Activated CD4-positive, alpha-beta T cell treated with anti-CD3 and anti-CD28 coated beads for 1 hour (primary cell): ENCODE measurements at places on chromosomes 7 and 10.

GRCh38 chr7:100469227-100470044 is 5.4 kb upstream of the SPACDR start:
- DNase-seq, result peak; percentile 76

DNA sequence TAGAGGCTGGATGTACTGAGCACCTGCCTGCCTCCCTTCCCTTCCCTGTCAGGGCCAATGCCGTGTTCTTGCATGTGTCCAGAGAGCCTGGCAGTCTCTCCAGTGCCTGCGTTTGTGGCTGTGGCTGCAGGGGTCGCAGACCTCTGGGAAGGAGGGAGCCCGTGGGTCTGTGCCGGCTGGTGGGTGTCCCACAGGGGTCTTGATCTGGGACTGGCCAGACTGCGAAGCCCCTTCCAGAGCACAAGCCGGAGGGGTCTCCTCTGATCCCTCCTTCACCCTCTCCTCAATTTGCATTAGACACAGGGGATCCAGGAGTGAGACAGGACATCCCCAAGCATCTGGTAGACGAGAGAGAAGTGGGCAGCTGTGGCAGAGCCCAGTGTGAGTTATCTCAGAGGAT is 199.2 kb downstream of the ADARB2 start:
- DNase-seq, result no peak

DNA sequence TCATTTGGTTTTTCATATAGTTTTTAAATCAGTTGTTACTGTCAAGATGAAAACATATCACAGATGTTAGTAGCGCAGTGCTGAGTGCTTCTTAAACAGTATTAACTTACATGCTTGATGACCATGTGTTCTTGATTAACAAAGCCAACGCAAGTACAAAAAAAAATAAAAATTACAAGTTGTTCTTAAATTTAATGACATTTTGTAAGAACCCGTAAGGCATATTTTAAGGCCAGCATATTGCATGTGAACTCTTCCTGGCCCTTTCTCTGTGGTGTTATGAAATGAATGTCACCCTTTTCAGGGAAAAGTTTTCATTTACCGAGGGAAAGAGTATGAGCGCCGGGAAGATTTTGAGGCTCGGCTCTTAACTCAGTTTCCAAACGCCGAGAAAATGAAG is 140.4 kb upstream of the NPS start:
- DNase-seq, result no peak

DNA sequence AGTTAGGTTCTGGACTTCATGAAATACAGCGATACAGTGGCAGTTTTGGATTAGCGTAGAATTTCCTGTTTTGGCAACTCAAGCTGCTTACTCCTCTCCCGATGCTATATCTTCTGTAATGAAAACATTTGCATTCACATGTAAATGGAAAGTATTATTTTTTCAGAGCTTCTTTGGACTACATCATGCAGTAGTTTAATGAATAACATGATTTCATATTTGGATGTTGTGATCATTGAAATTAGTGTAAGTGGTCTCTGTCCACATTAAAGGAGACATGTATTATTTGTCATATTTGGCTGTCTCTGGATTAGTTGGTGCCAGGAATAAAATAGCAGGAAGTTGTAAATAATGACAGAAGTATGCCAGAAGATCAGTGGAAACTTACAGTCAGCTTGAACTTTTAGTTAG is 331.6 kb downstream of the GFRA1 start:
- DNase-seq, result no peak

- no peak for DNase-seq
These were observed 340.2 kb downstream of the KCNMA1 start for GRCh38 chr10:77297393-77297739.

DNA sequence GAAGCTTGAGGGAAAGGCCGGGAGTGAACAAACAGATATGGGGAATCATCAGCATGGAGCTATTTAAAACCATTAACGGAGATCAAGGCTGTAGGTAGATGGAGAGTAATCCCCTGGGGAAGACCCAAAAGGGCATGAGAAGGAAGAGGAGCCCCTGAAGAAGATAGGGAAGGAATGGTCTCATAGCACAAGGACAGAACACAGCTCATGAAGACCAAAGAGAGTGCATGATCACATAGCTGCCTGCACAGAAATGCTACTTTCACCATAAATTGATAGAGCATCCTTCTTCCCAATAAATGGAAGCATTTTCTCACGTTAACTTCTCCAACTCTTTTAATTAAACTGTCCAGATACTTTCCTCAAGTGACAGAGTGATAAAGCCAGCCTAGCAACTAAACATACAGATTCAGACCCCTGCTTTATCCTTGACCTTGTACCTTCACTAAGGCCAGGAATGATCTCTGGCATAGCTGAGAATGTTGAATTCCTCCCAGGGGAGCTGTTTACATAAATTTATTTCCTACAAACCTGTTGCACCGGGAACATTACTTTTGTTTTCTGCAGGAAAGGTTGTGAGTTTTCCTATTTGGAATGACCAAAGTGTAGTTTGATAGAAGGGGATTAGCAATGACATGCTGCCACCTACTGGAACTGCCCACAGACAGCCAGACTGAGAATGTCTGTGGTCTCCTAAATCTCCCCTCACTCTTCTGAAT is 110.8 kb upstream of the LRGUK start:
- no peak for DNase-seq

DNA sequence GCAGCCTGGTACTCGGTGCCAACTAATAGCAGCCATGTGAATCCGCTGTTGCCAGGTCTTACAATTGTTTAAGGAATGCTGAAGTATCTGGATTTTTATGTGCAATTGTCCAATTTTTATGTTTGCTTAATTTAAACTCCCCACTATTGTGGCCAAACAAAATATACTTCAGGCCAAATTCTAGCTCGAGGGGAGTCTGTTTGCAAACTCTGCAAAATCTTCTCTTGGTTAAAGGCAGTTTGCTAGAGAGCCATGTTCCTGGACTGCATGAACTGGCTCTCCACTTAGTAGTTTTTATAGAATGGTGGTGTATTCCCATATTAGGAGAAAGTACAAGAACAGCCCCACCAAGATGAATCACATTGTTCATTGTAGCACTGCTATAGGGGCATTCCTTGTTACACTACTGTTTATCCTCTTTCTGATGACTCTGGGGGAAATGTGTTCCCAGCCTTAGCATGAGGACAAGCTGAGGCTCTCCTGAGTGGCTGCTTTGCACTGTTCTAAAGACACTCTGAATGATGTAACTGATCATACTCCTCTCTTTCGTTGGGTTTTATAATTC is 178.0 kb upstream of the GLI3 start:
- DNase-seq, result no peak

- DNase-seq, result no peak
These were observed 29.5 kb downstream of the LHPP start for GRCh38 chr10:124491105-124491504.

DNA sequence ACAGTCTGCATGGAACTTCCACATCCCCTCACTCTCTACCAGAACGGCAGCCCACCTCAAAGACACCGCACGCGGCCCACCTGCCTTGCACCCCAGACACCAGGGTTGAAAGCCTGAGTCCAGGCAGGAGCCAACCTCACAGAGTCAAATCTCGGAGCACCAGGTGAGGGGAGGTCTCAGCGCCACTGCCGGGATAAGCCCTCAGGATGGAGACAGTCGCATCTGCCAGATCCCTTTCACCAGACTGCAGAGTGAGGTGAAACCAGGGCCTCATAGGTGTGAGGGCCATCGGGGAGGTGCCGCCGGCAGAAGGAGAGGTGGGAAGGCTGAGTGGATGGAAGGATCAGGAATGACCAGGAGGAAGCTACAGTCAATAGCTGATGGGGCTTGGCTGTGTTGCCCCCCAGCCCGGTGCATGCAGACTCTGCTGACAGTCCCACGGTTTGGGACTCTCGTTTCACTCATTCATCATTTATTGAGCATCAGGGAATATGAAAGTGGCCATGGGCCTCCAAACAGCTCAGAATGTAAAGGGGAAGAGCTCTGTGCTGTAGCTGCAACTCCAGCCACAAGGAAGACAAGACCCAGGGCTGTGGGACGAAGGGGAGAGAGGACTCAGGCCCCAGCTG is 315.0 kb downstream of the PTPRN2 start:
- no peak for DNase-seq

DNA sequence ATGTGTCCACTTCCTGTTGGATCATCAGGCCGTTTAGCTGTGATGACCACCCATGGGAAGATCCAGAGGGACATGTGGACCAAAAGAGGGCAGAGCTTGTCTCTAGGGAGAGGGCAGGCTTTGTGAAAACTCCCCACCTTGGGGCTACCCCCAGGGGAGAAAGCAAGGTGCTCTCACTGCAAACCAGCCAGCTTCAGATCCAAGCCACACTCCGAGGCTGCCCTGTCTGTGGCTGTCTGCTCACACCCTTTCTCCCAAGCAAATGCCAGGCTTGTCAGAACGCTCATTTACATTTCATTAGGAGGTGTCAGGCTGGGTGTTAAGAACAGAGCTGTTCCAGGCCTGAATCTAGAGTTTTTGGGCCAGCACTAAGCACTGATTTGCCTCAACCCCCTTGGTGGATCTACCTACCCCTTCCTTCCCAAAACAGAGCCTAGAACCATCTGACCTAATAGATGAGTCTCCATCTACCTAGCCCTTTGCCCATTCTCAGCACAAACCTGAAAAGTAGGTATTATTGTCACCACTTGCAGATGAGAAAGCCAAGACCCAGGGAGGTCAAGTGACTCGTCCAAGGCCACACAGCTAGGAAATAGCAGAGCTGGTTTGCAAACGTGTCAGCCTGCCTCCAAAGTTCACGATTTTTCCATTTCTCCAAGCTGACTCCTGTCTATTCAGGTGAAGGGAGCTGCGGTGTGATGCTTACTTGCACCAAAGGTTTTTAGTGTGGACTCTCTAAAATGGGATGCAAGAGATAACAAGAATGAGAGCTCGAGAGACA is 130.9 kb downstream of the EMX2 start:
- DNase-seq, result no peak

DNA sequence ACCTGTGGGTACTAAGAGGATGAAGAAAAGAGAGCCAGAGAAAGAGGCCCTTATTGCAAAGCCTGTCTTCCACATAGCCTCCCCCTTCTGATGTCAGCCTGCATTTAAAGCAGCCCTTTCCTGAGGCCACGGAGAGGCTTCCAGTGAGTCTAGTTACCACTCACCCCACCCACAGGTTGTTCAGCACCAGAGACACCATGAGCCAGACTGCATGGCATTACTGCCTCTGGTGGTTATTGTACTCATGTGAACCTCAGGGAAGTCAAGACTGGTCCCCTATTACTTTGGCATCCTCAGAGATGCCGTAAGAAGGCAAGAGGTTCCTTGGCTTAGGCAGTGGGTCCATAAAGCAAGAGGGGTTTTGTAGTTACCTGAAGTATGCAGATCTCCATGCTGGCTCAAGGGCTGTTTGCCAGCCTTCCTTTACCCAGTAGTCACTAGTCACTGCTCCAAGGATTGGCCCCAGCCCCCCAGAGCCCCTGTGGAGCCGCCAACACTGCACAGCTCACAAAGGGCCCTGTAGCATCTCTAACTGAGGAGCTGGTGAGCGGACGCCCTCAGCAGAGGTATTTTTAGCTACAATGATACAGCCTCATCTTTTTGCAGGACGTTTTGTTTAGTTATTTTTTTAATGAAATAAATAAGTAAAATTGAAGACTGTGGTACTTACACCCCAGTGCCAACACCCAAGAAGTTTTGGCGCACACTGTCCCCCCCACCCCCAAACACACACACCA is 20.7 kb downstream of the LRRC4 start:
- no peak for DNase-seq

GRCh38 chr10:110479710-110480109 is 18.0 kb upstream of the DUSP5 start:
- no peak for DNase-seq

- no peak for DNase-seq
These were observed 151.1 kb downstream of the DGKB start for GRCh38 chr7:14751461-14751860.

DNA sequence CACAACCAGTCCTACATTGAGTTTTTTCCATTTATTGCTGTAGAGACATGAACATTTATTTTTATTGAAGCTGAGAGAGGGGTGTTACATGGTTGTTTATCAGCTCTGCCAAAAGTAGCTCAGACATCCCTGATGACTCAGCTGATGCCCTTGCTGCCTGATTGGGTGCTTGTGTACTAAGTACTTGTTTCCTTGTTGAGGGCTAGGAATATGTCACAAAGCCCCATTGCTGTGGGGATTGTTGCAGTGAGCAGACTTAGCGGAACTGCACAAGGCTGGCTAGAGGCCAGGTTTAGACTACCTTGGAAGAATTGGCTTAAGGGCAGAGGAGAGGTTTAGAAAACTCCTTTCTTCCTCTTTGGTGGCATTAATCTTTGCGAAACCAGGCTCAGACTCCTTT is 110.6 kb downstream of the AUTS2 start:
- DNase-seq, result no peak

DNA sequence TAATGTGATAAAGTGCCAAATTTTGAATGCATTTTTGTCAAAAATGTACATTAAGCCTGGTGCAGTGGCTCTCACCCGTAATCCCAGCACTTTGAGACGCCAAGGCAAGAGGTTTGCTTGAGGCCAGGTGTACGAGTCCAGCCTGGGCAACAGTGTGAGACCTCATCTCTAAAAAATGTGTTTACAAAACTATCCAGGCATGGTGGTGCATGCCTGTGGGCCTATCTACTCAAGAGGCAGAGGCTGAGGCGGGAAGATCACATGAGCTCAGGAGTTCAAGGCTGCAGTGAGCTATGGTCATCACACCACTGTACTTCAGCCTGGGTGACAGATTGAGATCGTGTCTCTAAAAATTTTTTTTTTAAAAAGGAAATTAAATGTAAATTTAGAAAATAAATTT is 18.5 kb upstream of the MGMT start:
- DNase-seq, result no peak

GRCh38 chr10:131177431-131178327 is 133.8 kb downstream of the TCERG1L start:
- no peak for DNase-seq

- no peak for DNase-seq
These were observed at the start of gene CAV1 for GRCh38 chr7:116524609-116525297. Gene CAV1 (plus strand): TSS chr7:116525036. CDS start chr7:116525063, 27 bp downstream.

DNA sequence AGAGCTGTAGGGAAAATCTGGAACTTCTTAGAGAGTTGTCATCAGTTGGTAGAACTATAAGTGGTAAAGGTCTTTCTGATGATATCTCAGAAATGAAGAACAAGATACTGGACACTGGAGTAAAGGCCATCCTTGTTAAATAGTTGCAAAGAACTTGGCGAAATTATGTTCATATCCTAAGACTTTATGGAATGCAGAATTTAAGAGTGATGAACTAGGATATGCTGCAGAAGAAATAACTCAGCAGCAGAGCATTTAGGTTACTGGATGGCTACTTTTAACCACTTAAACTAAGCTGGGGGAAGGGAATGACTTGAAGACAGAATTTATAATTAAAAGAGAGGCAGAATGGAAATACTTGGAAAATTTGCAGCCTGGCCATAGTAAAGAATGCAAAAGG is 23.7 kb downstream of the PTEN start:
- no peak for DNase-seq

GRCh38 chr7:127708788-127709187 is 56.8 kb downstream of the SND1 start:
- DNase-seq, result peak; percentile 37

DNA sequence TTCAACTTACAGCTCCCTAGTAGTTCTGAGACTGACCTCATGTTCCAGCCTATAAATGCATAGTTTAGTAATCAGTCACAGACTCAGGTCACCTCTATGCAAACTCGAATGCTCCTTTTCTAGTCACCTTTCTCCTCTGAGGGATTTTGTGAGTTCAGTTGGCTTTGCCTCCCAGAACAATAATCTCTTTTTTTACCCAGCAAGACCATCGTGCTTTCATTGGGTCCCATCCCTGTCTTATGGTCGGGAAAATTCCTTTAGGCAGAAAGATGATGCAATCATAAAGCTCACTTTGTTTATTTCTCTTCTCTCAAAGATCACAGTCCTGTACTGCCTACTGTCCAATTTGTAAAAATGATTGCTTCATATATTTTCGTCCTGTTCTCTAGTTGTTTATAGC is 38.4 kb downstream of the TWIST1 start:
- no peak for DNase-seq

GRCh38 chr10:78458983-78459638 is 425.4 kb downstream of the RPS24 start:
- no peak for DNase-seq
